ENCODE measurements at places on chromosomes 11 and 22. TPM values are rescaled to one million over a fixed set of nuclear protein-coding genes. Genes with fewer than 3 reads are reported as not detected.

Gene EI24
- 71.7 TPM for total RNA-seq

Gene P2RX6
- 1.2 TPM for total RNA-seq

Gene LRRC4C
- 1.5 TPM for total RNA-seq

Gene NEFH
- total RNA-seq = 0.87 TPM

Measured in mesenteric fat pad (tissue), 1 donor.